ENCODE measurements at places on chromosomes 16 and 17. TPM values are rescaled to one million over a fixed set of nuclear protein-coding genes. Genes with fewer than 3 reads are reported as not detected.

GAS2L2 gene
- not detected for total RNA-seq

CMTM2 gene
- not detected for total RNA-seq

WNK4 gene
- total RNA-seq, result not detected

GRCh38 chr17:43556292-43556691, 10.2 kb upstream of the ETV4 start:
- no peak for DNase-seq

DNA sequence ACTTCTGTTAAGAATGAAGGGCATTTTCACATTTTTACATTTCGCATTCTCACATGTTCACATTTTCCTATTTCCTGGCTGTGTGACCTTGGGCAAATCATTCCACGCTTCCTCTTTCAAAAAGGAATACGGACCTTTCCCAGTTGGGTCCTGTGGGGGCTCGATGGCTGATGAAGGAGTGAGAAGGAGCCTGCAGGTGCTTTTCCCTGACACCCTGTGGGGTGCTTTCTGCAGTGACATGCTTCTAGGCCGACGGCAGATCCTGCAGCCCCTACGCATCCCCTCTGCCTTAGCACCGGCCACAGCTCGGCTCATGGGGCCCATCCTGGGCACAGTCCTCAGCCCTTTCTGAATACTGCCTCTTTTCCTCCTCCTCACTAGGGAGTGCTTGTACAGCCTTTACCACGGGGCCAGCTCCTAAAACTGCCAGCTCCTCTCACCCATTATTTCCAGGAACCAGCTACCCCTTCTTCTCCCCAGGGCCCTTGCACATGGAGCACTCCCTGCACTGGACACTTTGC, 91.0 kb downstream of the FOXL1 start:
- DNase-seq, result no peak

- no peak for DNase-seq
Measured at GRCh38 chr17:81253358-81254131, 14.4 kb downstream of the NDUFAF8 start.

DNA sequence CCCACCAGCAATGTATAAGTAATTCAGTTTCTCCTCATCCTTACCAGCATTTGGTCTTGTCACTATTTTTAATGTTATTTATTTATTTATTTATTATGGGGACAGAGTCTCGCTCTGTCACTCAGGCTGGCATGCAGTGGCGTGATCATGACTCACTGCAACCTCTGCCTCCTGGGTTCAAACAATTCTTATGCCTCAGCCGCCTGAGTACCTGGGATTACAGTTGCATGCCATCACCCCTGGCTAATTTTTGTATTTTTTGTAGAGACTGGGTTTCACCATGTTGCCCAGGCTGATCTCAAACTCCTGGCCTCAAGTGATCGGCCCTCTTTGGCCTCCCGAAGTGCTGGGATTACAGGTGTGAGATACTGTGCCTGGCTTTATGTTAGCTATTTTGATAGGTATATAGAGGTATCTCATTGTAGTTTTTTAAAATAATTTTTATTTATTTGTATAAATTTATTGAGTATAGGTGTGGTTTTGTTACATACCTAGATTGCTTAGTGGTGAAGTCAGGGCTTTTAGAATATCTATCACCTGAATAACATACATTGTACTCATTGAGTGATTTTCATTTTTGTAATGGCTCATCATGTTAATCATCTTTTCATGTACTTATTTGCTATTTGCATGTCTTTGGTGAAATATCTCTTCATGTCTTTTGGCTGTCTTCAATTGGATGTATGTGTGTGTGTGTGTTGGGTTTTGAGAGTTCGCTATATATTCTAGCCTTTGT, 53.3 kb downstream of the TANC2 start:
- no peak for DNase-seq

DNA sequence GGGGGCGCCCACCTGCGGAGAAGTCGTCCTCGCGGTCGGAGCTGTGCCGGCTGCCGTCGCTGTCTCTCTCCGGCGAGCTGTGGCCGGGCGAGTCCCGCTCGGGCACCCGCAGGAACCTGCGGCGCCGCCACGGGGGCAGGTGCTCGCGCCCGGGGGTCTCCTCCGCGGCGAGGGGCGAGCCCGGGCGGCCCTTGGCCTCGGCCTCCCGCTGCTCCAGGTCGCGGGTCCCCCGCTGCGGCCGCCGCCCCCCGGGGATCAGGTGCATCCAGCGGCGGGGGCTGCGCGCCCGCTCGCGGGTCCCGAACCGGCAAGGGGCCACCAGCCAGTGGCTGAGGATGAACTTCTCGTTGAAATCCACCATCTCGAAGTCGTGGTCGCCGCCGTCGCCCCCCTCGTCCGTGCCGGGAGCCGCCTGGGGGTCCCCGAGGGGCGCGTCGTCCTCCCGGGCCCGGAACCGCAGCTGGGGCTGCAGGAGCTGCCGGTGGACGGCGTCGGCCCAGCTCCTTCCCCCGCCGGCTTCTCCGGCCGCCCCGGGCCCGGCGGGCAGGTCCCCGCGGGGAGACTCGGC, 41.4 kb upstream of the BHLHA9 start:
- DNase-seq, result no peak

- DNase-seq, result no peak
Measured at GRCh38 chr16:2883458-2883908, 468 bp downstream of the FLYWCH2 start.

GRCh38 chr17:18992454-18993130, 12.0 kb downstream of the FAM83G start:
- DNase-seq, result no peak

- DNase-seq, result no peak
Measured at GRCh38 chr16:25374556-25374955, 116.9 kb upstream of the ZKSCAN2 start.

All from ascending aorta (tissue), 2 donors.